Stimulated activated CD4-positive, alpha-beta T cell treated with anti-CD3 and anti-CD28 coated beads, Interleukin-12 subunit alpha, Interleukin-12 subunit beta, amount 100 ng/mL, for 48 hours (primary cell): ENCODE measurements at places on chromosomes 4 and X.

GRCh38 chr4:27668001-27668400 lies 807.4 kb downstream of the STIM2 start:
- DNase-seq = no peak

DNA sequence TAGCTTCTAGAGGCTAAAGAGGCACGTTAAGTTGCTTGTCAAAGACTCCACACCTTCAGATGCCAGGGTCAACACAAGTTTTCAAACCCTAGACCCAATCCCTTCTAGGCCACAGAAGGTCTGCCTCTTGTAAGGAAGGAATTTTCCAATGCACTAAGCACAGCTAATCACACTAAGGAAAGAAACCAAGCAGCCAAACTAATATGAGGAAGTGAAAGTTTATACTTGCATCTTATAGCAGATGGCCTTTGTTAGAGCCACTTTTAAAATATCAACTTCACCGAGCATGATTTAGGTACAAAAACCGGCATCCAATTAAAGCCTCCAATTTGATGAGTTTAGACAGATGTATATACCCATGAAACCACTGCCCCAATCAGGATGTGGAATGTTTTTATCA lies 9.9 kb downstream of the FHL1 start:
- DNase-seq = no peak

DNA sequence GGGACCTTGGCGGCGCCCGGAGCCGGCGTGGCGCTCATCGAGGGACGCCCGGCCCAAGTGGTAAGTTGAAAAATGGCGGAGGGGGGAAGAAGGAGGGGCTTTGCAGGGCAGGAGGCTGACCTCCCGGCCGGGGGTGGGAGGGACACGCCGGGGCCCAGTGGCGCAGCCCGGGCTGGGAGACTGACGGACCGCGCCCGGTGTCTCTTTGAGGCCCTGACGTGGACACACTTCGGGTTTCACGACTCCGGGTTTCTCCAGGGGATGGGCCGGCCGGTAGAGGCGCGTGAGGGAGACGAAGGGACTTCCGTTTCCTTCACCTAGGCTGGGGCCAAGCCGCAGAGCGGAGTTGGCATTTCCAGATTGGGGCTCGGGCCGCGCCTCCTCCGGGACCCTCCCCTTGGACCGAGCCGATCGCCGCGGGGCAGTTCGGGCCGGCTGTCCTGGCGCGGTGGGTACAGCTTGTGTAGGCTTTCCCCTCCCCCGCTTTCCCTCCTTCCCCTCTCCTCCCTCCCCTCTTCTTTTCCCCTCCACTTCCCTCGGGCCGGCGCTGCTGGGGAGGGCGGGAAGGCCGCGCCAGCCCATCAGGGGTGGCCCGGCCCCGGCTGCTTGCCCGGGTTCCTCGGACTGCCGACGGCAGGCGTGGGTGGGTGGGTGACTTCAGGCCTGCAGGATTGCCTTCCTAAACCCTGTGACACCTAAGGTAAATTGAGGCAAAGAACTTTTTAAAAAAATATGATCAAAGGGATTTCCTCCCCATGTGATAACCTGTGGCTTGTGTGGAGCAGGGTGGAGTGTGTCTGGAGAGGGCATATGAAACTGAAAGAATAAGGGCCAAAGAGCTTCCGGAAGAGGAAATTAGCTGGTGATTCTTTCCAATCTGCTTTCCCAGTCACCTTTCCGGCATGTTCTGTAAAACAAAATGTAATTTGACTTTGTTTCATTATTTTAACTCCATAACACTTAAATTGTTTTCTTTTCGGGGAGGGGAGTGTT lies at the start of gene XIAP:
Gene XIAP, plus strand, starts transcription at position 208 of the 993 bp plus-strand sequence. CDS start 25,610 bp downstream, outside the sequence.
- DNase-seq = peak; percentile 70

DNA sequence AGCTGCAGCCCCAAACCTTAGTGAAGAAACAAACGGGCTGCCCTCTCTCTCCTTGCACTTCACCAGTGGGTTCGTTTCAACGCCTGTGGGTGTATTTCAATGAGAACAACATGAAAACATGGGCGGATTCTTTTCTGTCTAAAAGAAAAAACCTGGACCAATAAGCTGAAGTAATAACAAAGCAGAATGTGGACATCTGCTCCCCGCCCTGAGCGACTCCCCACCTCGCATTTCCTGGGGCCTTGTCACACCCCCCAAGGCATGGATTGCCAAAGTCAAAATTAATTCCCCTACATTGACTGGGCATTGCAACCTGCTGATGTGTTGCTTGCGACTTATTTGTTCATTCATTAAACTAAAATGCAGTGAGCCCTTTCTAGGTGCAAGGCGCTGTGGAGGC lies 142.9 kb downstream of the BCOR start:
- DNase-seq = no peak

GRCh38 chrX:16903274-16904022 lies 33.3 kb upstream of the RBBP7 start:
- DNase-seq = no peak

DNA sequence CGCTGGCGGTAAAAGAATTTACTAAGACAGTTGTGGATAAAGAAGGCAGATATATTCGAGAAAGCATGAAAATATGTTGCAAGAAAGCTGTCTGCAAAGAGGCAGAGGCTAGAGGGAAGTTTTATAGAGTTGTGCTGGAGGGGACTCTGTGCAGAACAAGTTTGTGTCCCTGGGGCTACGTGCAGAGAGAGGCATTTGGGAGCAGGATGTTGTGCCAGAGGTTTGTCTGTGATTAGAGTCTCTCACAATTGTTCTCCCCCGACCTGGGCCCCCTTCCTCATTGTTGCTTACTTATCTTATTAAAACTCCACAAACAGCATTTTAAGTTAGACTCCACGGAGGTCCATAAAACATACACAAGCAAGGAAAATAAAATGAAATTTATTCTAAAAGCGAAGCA lies 831.3 kb downstream of the NLGN4X start:
- no peak for DNase-seq

GRCh38 chr4:170111546-170111945 lies 21.8 kb upstream of the AADAT start:
- DNase-seq = no peak

DNA sequence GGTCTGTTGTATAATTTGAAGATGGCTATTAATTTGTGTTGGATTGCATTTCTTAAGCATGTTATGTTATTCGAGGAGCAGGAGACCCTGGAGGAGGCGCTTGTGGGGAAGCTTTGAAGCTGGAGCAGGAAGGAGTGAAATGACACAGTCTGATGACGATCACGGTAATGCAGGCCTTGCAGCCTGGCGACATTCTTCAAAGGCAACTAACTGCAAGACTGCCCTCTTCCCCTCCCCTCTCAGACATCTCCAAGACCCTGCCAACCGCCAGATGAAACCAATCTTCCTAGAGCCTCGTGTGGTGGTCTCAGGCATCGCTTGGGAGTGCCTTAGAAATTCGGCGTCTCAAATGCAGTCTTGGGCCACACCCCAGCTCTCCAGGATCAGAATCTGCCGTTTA lies 16.1 kb downstream of the CLCN4 start:
- DNase-seq = no peak

- DNase-seq = no peak
These were observed 13.4 kb upstream of the P2RY10 start for GRCh38 chrX:78931814-78932213.

DNA sequence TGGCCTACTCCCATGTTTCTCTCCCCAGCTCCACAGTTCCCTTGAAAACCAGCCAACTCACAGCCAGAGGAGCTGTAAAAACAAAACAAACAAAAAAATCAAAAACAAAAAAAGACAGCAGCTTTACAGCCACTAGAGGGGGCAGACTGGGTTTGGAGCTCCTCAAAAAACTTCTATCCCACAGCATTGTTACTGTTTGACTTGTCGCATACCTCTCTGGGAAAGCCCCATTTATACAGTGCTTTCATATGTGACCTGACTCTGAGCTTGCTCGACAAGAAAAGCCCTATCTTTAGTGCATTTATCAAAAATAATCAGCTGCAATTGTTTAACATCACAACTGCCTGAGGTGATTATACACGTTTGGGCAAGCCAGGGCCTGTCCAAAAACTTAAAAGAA lies 21.6 kb downstream of the TSPAN6 start:
- no peak for DNase-seq

- no peak for DNase-seq
These were observed 36.3 kb upstream of the REST start for GRCh38 chr4:56871371-56871866.

GRCh38 chr4:138894709-138895108 lies 120.9 kb upstream of the NOCT start:
- DNase-seq = no peak

DNA sequence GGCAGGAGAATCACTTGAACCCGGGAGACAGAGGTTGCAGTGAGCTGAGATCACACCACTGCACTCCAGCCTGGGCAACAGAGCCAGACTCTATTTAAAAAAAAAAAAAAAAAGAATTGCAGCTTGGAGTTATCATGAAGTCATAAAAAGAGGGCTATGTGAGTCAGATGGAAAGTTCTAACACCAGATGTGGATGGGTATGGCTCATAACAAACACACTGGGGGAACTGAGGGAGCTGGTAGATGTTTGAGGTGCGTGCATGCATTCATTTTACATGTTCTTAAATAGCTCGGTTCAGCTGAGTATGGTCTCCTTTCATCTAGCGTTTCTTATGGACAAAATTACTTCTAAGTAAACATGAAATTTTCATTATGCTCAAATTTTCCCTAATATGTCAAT lies 11.7 kb downstream of the TRMT2B start:
- DNase-seq = no peak

- DNase-seq = no peak
These were observed 16.6 kb downstream of the DCK start for GRCh38 chr4:71009890-71010588.

- DNase-seq = no peak
These were observed 303.5 kb upstream of the ARSJ start for GRCh38 chr4:114282937-114283336.

GRCh38 chr4:65968831-65969558 lies 298.7 kb upstream of the EPHA5 start:
- no peak for DNase-seq

- no peak for DNase-seq
These were observed 8.2 kb downstream of the MSANTD1 start for GRCh38 chr4:3257103-3257555.

DNA sequence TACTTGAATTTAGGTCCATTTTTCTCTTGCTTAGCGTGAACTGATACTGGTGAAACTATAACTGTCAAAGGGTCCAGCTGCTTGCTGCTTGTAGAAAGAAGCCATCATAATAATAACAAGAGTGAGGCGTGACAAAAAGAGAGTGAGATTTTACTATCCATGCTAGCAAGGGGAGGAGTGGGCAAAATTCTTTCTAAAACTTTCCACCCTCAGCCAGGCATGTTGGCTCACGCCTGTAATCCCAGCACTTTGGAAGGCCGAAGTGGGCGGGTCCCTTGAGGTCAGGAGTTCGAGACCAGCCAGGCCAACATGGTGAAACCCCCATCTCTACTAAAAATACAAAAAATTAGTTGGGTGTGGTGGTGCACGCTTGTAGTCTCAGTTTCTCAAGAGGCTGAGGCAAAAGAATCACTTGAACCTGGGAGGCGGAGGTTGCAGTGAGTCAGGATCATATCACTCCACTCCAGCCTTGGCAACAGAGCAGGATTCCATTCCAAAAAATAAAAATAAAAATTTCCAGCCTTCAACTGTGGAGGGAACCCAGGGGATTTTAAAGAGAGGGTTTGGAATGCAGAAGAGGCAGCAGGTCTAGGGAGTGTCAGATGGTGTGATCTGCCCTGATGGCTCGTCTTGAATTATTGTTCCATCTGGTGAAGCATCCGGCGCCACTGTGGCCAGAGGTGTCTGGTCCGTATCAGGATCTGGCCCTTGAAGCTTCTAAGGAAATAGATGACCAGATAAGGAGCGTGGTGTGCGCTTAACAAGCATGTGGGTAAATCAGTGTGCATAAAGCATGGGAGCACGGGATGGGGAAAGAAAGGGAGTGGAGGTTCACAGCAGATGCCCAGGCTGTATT lies 51.8 kb downstream of the LRP2BP start:
- no peak for DNase-seq

- no peak for DNase-seq
These were observed 7.0 kb downstream of the ACOT9 start for GRCh38 chrX:23736030-23736429.

GRCh38 chrX:17590892-17591740 lies 146.2 kb upstream of the SCML1 start:
- peak; percentile 23 for DNase-seq

DNA sequence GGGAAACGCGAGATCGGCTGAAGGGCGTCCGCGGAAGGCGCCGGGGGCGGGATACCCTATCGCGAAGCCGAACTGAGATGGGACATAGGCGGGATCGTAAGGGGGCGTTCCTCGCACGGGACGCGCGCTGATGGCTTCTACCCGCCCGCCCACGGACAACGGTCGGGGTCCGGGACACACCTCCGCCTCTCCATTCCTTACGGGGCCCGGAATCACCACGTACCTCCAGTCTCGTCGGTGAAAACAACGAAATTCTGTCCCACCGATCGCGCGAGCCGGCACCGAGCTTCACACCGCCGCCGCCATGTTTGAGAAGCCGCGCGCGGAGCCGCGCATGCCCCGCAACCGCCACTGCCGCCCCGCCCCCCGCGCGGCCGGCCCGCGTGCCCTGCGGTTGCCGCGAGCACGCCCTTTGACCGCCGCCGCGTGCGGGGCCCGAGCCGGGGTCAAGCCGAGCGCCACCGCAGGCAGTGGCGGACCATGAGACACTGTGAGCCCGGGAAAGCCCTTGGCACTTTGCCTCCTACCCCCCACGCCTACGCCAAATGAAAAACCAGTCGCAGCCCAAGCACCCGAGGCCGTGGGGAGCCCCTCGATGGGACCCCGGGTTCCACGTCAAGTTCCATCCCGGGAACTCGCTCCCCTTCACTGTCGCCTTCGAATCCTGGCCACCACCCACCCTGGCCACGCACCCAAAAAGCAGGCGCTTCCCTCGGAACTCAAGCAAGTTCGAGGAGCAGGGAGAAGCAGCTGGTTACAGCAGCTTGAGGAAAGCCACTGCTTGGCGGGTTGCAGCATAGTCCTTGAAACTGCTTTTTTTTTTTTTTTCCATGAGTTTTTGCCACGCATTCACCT lies at the start of gene SCML2:
Gene SCML2, minus strand, starts transcription at position 320 of the 855 bp plus-strand sequence. CDS start 20,617 bp downstream, outside the sequence.
- DNase-seq = peak; percentile 20

- no peak for DNase-seq
These were observed 19.9 kb downstream of the TMEM164 start for GRCh38 chrX:110022599-110023448.

DNA sequence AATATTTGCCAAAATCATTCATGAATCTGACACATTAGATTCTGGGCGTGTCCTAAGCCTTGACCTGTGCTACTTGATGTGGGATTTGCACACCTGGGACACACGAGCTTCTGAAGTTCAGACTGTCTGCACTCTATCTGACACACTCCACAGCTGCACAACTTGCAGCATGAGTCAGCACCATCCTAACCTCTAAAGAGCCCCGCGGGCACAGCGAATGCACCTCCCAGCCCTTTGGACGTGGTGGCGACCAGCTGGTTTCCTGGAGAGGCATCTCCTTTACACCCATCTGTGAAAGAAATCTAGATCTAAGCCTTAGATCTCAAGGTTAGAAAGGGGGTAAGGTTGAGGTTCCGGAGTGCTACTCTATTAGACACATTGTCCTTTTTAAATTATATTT lies 69.2 kb downstream of the SORBS2 start:
- DNase-seq = no peak

DNA sequence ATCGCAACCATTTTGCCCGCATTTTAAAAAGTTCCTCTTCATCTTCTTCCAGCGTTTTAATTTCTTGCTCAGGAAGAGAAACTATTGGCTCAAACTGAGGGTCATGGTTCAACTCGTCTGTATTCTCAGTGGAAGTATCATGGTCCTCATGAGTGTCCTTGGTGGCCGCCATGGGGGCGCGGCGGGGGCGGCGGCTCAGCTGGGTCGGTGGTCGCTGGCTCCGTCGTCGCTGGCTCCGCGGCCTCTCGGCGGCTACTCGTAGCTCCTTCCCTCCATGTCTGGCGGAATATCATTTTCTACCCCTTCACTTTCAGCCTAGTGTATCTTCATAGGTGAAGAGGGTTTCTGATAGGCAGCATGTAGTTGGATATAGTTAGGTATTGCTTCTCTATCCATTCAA lies 492.0 kb upstream of the MAGEB18 start:
- no peak for DNase-seq
